ENCODE measurements at places on chromosomes 5 and 9.

GRCh38 chr9:16386007-16386826 is 484.3 kb downstream of the BNC2 start:
- DNase-seq: no peak

DNA sequence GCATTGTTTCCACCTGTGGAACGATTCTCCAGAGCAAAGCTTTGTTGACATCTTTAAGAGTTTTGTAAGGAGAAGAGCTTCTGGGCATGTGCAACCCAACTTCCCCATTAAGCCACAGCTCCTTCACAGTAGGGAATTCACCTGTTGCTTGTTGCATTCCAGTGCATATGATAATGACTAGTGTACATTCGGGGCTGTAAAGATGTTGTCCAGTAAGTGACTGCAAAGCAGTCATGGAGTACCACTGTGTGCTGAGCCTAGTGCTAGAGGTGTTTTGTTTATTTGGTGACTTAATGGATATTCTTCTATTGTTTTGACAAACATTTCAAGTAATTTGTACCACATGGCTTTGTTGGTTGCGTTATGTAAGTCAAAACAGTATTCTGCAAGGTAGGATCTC is 12.8 kb downstream of the UGCG start:
- no peak for DNase-seq

GRCh38 chr9:130526854-130527650 is 52.3 kb upstream of the FUBP3 start:
- no peak for DNase-seq

- no peak for DNase-seq
Measured at GRCh38 chr5:176413709-176414191, 2.6 kb downstream of the CLTB start.

- no peak for DNase-seq
Measured at GRCh38 chr5:135402031-135402430, 3.0 kb upstream of the MACROH2A1 start.

DNA sequence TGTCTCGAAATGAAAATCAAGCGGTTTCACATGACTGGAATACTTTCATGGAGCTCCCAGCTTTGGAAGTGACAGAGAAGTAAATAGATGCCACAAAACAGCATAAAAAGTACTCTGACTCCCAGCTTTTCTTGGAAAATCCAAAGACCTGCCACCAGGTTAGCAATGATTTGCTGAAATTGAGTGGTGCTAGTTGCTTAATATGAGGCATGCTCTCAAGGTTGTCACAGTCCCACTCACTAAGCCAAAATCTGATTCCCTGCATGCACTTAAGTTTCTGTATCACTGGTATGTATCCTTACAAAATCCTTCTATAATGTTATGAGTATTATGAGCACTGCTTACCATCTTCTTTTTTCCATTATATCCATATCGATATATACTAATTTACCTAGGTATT is 13.0 kb upstream of the SH3RF2 start:
- no peak for DNase-seq

Measured in stimulated activated naive CD8-positive, alpha-beta T cell treated with anti-CD3 and anti-CD28 coated beads, Interleukin-15, amount 100 ng/mL, for 72 hours (primary cell).